ENCODE measurements at places on chromosomes 1 and 21. TPM values are rescaled to one million over a fixed set of nuclear protein-coding genes. Genes with fewer than 3 reads are reported as not detected.

Gene VAV3
- 2.8 TPM for total RNA-seq

Gene HSD3B2
- not detected for total RNA-seq

Gene CD52
- not detected for total RNA-seq

Gene PTAFR
- total RNA-seq = 0.14 TPM

Gene BNIPL
- total RNA-seq = 0.13 TPM

Gene SH2D2A
- 0.27 TPM for total RNA-seq

Gene BECN2
- not detected for total RNA-seq

Gene PTPN14
- total RNA-seq = 116 TPM

Gene PGLYRP4
- not detected for total RNA-seq

Gene TMEM9
- 27.7 TPM for total RNA-seq

Gene LYSMD1
- 4.8 TPM for total RNA-seq
